Naive thymus-derived CD4-positive, alpha-beta T cell (primary cell): ENCODE measurements at places on chromosomes 2 and 18.

DNA sequence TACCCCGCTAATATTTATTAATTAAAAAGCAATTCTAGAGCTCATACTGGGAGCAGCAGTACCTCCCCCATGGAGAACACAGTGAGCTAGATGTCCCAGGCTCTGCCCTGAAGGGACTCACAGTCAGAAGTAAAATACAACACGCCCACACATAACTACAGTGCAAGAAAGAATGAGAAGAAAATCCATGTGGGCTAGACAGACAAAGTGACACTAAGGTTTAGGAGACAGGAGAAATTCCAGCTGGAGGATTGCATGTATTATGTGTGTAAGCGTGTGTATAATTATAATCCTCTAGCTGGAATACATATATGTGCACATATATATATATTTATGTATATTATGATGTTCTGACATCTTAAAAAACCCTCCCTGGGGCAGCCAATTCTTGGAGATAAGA, 15.7 kb downstream of the SOWAHC start:
- no peak for DNase-seq

DNA sequence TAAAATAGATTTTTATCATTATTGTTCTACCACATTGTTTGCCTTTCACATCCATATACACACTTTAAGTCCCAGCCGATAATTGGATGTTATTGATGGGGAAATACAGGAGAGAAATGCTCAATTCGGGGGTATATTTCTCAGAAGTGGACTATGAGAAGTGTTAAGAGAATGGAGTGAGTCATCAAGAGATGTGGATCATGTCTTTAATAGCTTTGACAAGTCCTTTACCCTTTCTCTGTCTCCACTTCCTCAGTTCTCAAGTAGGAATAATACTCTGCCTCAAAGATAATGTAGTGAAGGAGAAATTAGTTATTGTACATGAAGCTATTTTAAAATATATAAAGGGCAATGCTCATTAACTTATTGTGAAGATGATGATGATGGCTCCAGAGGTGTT, 1017.6 kb upstream of the PIK3C3 start:
- DNase-seq, result no peak

GRCh38 chr2:162116352-162116751, 35.7 kb downstream of the GCG start:
- no peak for DNase-seq

DNA sequence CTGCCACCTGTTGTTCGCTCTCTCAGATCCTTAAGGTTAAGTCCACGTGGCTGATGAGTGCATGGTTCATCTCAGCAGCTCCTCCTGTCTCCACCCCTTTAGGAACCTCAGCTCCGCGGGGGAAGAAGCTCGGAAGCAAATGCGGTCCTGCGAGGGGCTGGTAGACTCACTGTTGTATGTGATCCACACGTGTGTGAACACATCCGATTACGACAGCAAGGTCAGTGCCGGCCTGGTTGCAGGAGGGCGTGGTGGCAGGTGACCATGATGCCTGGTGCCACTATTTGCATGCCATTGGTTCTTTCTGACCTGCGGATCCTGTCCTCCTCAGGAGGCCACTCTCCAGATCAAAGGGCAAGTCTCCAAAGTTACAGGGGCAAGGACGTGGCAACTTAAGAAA, 133.9 kb upstream of the DAPL1 start:
- DNase-seq, result no peak

GRCh38 chr18:77346208-77346810, 96.7 kb downstream of the GALR1 start:
- no peak for DNase-seq

DNA sequence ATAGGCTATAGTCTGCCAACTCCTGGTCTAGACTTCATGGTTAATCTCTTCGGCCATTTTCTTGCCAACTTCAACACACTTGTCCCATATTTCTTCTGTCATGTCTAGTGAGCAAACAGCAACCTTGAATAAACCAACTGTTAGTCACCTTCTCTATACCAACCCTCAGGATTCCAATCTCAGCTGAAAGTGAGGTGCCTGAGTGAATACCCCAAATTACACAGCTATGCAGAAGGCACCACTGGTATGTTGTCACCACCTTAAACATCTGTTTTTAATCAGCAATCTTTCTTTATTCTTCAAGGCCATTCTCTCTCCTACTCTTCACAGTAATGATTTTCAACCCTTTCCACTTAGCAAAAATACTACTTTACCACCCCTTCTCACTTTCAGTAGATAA, 39.3 kb downstream of the THOC1 start:
- DNase-seq, result no peak
